Activated CD4-positive, alpha-beta T cell treated with anti-CD3 and anti-CD28 coated beads, Interleukin-2, Interleukin-6, amounts not matched to agents 100 ng/mL and 50 ng/mL, durations not matched to agents 16 hours and 8 hours (primary cell): ENCODE measurements at places on chromosomes 4 and X.

DNA sequence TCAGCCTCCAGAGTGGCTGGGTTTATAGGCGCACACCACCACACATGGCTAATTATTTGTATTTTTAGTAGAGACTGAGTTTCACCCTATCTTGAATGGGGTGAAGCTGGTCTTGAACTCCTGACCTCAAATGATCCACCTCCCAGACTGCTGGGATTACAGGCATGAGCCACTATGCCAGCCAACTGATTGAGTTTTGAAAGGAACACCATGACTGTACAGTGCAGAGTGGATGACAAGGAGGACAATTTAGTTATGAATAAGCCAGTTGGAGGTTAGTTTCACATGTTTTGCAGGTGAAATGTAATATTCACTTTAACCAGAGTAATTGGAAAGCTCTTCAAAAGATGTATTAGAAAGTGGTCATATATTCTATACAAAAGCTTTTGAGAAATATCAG lies 60.8 kb downstream of the PCDH18 start:
- DNase-seq = no peak

- DNase-seq = no peak
Measured at GRCh38 chrX:147376601-147377422, 534.9 kb upstream of the FMR1 start.

- DNase-seq = no peak
Measured at GRCh38 chr4:42048394-42048793, 58.1 kb downstream of the SLC30A9 start.

DNA sequence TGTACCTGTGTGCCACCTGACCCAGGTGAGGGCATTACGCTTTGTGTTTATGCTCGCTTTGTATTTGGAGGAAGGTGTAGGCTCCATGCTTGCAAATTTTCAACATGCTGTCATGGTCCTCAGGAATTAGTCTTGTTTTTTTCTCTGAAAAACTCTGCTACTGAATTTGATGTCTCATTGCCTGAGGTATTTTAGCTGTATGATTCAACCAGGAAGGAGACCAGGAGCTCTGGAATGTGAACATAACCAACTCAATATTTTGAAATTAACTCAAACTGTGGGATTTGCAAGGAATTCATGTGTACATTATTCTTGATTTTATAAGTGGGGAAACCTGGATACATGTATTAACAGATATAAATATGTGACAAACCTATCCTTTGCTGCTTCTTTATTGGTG lies 134.1 kb downstream of the SLC4A4 start:
- no peak for DNase-seq

DNA sequence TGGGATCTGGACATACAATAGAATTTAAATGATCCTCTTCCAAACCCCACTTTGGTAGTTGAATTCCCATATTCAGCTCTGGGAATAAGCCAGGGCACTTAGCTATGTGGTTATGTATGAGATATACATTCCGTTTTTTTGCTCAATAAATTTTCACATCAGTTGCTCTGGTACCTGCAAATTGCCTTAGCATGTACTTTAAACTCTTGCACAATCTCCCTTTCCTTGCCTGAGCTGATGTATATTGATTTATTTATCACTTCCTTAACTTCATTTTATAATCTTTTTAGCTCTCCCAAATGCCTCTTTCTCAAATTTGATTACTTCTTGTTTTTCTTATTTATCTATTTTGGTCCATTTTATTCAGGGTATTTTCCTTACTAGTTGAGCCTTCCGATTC lies 90.1 kb upstream of the AGA start:
- DNase-seq = no peak

- peak; percentile 55 for DNase-seq
Measured at GRCh38 chr4:70801265-70801809, 38.4 kb downstream of the GRSF1 start.

GRCh38 chr4:74189331-74190043 lies 31.6 kb downstream of the MTHFD2L start:
- DNase-seq = peak; percentile 56

DNA sequence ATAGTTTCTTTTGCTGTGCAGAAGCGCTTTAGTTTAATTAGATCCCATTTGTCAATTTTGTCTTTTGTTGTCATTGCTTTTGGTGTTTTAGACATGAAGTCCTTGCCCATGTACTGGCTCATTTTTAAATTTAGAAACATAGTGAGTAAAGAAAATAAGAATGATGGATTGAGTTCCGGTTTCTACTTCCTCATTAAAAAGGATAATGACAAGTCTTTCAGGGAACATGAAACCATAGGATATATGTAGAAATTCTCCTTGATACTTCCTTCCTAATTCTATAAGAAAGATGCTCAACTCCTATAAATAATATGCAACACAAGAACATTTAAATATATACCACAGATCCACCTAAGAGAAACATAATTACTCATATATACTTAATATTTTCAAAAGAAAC lies 240.9 kb downstream of the BANK1 start:
- DNase-seq = no peak

DNA sequence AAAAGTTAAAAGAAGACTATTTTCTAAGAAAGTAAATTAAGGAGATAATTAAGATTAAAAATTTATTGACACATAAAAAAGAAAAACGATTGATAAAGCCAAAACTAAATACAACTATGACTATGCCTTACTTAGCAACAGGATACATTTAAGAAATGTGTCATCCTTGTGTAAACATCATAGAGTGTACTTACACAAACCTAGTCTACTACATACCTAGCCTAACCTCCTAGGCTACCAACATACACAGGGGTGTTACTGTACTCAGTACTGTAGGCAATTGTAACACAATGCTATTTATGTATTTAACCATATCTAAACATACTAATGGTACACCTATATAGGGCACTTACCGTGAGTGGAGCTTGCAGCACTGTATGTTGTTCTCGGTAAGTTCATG lies 108.3 kb downstream of the ANXA10 start:
- DNase-seq = no peak

DNA sequence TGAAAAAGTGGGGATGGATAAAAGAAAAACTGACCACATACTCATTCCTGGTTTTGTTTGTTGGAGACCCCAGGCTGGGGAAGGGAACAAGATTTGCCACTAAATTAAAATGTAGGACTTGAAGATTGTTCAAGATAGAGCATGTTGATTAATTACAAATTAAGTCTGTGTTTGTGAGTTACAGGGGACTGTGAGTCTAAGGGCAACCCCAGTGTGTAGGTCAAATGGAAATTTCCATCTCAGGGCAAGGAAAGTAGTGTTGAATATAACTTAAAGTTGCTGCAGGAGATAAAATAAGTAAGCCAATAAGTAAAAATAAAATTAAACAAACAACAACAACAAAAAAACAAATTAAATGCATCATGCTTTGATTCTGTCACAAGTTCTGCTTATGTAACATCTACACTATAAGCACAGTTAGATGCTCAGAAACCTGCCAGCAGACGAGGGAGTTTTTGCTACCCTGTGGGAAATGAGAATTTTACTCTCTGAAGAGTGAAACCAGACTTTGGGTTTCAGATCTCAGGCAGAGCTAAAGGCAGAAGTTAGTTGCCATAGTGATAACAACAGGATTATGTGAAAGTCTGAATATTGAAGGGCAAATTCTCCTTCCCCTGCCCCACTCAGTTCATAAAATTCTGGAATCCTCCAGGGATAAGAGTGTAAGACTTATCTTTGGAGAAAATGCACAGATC lies 352.3 kb downstream of the GRXCR1 start:
- no peak for DNase-seq

GRCh38 chrX:22202251-22202650 lies 70.5 kb upstream of the CBLL2 start:
- no peak for DNase-seq

GRCh38 chr4:149223659-149224058 lies 592.0 kb downstream of the IQCM start:
- no peak for DNase-seq

DNA sequence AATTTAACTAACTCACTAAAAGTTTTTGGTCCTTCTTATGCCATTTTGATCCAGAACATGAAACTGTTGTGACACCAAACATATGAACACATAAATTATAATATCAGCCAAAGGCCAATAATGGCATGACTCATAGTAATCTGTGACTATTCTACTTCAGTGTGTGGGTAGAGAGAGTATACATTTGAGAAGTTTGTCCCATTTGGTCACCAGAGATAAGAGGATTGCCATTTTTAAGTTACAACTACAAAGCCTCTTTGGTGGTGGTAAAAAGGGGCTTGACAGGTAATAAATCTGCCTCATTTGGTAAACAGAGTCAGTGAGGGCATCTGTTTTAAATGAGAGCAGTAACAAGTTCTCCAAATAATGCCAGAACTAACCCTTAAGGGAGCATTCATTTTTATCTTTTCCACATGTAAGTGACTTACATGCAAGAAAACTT lies 117.9 kb downstream of the TBC1D19 start:
- DNase-seq = no peak

- no peak for DNase-seq
Measured at GRCh38 chrX:108055546-108055945, 10.7 kb downstream of the VSIG1 start.

DNA sequence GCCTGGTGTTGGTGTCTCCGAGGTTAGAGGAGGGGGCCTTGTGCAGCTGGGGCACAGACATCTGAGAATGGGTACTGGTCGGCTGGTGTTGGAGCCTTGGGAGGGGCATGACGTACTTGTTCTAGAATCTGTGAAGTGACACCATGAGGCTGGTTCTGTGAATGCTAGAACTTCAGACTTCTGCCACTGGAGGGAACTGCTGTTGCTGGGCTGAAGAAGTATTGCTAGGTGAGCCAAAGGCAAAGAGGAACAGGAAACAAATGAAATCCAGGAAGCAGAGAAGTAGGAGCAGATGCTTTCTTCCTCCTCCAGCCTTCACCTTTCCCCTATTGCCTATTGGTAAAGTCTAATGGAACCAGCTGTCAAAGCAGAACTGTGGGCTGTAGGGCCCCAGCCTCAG lies 120.9 kb upstream of the DDIT4L start:
- no peak for DNase-seq

DNA sequence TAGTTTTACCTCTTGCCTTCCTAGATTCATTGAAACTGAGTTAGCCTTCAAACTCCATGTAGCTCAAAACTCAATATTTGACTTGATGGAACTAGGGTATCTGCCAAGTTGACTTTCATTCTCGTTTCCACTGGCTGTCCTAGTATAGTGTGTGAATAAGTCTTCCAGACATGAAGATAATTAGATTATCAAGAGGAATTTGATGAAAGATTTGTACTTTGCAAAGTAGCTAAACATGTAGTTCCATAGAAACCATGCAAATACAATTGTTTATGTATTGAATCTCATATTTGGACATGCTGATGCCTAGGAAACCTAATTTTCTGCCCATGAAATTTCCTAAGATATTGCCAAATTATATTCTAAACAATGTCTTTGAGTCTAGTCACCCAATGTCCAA lies 297.5 kb downstream of the ARHGAP24 start:
- no peak for DNase-seq

DNA sequence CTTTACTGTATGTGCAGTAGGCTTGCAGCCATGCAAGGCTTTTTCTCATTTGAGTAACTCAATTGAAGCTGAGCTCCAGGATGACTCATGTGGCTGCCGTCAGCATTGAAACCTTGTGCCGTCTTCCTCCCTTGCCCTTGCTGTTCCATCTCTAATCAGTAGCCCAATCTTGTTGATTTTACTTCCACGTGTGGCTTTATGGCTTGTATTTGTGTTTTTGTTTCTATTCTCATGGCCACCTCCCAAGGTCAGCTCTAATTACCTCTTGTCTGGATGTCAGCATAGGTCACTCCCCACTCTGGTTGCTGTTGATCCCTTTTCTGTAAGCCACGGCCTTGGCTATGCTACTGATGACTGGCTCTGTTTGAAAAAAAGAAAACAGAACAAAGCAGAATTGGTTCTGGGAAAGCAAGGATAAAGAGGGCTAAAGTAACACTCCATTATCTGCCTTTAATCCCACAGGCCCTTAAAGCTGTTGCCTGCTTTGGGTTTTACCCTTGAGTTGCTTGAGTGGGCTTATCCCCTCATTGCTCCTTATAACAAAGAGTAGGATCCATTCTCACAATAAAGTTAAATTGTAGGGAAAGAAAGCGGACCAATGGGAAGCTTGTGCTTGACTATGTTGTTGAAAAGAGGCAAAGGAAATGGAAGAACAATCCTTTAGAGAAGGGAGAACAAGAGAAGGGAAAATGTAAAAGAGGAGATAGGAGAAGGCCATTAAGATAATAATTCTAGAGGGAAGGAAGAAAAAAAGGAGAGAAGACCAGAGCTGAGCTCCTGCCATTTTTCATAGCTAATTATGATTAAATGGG lies 173.9 kb upstream of the PGRMC2 start:
- DNase-seq = peak; percentile 31
